ENCODE measurements at places on chromosomes 7 and 10.

DNA sequence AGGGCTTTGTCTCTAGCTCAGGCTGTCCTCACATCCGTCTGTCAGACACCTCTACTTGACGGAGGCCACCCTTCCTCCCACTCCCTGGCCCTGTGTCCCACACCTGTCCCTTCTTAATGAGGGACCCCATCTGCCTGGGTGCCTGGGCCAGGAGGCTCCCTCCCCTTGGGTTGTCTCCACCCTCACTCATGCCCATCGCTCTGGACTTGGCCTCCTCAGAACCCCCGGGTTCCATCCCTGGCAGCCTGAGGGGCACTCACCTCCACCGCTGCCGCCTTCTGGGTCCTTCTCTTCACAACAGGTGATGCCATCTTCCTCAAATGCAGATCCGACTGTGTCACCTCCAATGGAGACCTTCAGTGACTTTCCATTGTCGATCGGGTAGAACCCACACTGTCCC is 20.2 kb upstream of the GJD4 start:
- no peak for DNase-seq

DNA sequence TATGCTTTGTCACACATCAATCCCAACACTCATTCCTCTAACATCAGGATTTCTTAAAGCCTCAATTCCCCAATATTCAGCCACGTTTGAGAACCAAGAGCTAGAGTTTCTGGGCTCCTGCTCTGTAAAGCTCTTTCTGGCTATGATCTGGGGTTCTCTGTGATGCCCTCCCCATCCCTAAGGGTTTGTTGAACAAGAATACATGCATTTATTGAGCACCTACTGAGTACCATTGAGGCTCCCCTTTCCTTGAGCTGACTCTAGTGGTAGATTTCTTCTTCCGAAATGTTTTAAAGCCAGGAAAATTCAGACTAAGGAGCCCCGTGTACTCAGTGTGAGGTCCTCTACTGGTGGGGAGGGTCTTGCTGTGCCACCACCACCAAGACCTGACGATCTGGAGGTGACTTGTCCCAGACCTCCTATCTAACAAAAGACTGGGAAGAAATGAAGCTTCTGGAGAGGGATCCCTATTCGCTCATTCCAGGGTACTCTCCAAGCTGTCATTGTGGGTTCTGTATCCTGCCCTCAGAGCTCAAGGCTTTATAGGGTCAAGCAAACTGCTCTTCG is 23.1 kb upstream of the SRGN start:
- no peak for DNase-seq

- DNase-seq = no peak
Observed at GRCh38 chr10:80449520-80449919, 4.6 kb upstream of the TSPAN14 start.

- DNase-seq = no peak
Observed at GRCh38 chr7:157851501-157852067, 514.8 kb downstream of the DNAJB6 start.

DNA sequence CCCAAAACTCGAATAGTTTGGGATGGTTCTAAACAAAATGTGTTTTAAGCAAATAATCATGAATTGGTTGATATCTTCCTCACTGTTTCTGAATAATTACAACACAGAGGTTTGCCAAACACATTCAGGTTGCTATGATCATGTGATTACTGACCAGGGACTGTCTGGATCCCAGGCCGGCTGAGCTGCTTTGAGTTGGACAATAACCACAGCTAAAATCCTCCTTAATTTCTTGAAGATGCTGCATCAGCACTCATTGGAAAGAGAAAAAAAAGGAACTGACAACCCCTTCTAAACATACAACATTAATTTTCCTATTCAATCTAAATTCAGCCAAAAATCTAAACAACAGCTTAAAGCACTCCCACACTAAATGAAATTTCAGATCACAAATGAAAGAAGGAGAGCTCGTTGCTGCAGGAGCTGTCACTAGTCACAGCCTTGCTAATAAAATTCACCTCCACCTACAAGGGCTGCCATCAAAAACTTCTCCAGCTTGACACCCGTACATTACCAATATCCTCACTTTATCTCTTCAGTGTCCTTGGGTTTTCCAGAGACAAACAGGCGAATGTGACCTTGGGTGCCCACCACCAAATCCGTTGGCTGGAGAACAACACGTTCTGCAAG is 560.2 kb downstream of the KCNMA1 start:
- DNase-seq = no peak

GRCh38 chr10:83533290-83533689 is 606.0 kb upstream of the GHITM start:
- DNase-seq = no peak

- DNase-seq = peak; percentile 55
Observed at GRCh38 chr7:30888747-30889146, 22.9 kb upstream of the AQP1 start.

All from DMS 273 treated with DMSO at 0.1 percent for 48 hours (cell line).